Gastrocnemius medialis (tissue), 4 donors: ENCODE measurements at places on chromosomes 12 and 14. TPM values are rescaled to one million over a fixed set of nuclear protein-coding genes. Genes with fewer than 3 reads are reported as not detected.
A peak's percentile ranks its signal among the peaks of the same experiment; 100 is the strongest.

IL23A gene
- not detected for total RNA-seq

SLIRP gene
- total RNA-seq, result 312 TPM

- H3K27me3 ChIP-seq, result no peaks in the 10 kb centered on the region
- no peak overlapping the region for H3K4me3 ChIP-seq
- H3K4me1 ChIP-seq, result no peaks in the 10 kb centered on the region
- no peak overlapping the region for H3K27ac ChIP-seq
- H3K36me3 ChIP-seq, result no peaks in the 10 kb centered on the region
Measured at GRCh38 chr14:30243207-30243606, 315.6 kb upstream of the PRKD1 start.

DNA sequence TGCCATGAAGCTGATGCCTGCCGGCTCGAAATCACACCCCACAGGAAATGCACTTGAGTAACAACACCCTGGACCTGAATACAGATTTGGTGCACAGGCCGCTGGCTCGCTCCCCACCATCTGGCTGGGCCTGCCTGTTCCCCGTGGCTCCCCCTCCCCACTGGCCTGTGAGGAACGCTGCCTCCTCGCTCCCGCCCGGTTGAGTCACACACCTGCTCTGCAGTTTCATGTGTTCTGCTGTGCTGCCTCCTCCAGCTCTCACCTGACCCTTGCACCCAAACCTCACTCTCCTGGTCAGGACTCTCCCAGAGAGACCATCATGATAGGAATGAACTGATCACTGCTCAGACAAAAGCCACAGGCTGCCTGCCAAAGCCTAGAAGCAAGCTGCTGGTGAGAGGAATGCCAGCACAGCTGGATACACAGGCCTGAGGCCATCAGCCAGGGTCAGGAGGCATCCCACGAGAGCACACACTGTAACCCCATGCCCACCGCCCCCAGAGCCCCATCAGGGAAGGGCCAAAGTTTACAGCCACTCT, 3.8 kb upstream of the SIVA1 start:
- H3K27ac ChIP-seq, result peak overlapping the region; percentile 96
- no peak overlapping the region for H3K4me3 ChIP-seq
- DNase-seq, result peak; percentile 76
- no peaks in the 10 kb centered on the region for H3K27me3 ChIP-seq
- peaks cover 32% of the 10 kb centered on the region for H3K4me1 ChIP-seq

GRCh38 chr12:63949902-63950301, 105.4 kb downstream of the SRGAP1 start:
- H3K27ac ChIP-seq, result no peak overlapping the region
- H3K4me1 ChIP-seq, result no peaks in the 10 kb centered on the region
- no peaks in the 10 kb centered on the region for H3K27me3 ChIP-seq
- DNase-seq, result no peak
- no peaks in the 10 kb centered on the region for H3K36me3 ChIP-seq
- H3K4me3 ChIP-seq, result no peak overlapping the region

- no peak overlapping the region for H3K4me3 ChIP-seq
- DNase-seq, result peak; percentile 76
- peak overlapping the region; percentile 14 for H3K27ac ChIP-seq
Measured at GRCh38 chr12:98418357-98419075, 96.9 kb upstream of the TMPO start.

DNA sequence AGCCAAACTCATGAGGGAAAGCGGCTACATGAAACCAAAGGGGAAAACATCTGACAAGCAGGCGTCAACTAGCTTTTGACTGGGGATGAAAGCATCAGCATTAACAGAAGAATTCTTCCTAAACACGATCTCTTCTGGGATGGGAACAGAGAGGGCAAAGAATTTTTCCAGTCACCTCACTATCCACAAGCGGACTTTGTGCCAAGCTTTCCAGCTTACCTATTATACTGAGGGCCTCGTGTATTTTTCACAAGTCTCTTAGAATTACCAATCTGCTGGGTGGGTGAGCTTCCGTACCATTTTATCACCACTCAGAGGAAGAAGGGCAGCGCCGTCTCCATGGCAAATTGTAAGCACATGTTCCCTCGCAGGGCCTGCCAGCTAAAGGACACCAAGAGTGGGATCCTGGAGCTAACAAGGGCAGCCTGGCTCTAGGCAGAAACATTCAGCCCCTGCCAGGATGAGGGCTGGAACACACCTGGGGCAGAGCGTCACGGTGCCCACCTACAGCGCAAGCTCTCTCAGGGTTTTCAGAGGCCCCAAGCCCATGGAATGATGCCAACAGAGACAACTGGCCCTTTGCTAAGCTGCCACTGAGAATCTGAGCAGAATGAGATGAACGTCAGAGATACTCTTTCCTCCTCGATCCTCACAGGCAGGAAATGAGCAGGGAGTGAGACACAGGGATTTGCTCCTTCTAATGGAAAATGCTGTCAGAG, 74.6 kb downstream of the CHGA start:
- DNase-seq, result no peak
- H3K27me3 ChIP-seq, result no peaks in the 10 kb centered on the region
- H3K4me1 ChIP-seq, result no peaks in the 10 kb centered on the region
- H3K4me3 ChIP-seq, result no peak overlapping the region
- no peak overlapping the region for H3K27ac ChIP-seq

DNA sequence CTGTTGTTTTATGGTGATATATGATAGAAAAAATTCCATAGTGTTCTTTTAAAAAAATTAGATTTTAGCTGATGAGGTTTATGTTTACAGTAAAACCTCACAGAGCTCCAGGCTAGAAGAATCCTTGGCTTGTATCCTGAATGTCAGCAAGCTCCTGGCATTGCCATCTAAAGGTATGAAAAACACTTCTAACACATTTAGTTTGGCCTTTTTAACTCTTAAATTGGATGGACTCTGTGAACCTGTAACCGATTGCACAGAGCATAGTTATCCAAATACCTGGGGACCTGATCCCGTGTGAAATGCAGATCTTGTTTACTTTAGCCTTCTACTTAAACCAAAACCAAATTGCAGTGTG, 241.1 kb upstream of the DCN start:
- no peak for DNase-seq
- no peaks in the 10 kb centered on the region for H3K4me1 ChIP-seq
- no peaks in the 10 kb centered on the region for H3K27me3 ChIP-seq
- H3K36me3 ChIP-seq, result no peaks in the 10 kb centered on the region
- H3K27ac ChIP-seq, result no peak overlapping the region
- H3K4me3 ChIP-seq, result no peak overlapping the region

- DNase-seq, result no peak
- no peak overlapping the region for H3K4me3 ChIP-seq
- peaks cover 36% of the 10 kb centered on the region for H3K4me1 ChIP-seq
- no peaks in the 10 kb centered on the region for H3K27me3 ChIP-seq
- peaks cover 68% of the 10 kb centered on the region for H3K36me3 ChIP-seq
Measured at GRCh38 chr12:45408729-45409114, 192.8 kb downstream of the ANO6 start.

DNA sequence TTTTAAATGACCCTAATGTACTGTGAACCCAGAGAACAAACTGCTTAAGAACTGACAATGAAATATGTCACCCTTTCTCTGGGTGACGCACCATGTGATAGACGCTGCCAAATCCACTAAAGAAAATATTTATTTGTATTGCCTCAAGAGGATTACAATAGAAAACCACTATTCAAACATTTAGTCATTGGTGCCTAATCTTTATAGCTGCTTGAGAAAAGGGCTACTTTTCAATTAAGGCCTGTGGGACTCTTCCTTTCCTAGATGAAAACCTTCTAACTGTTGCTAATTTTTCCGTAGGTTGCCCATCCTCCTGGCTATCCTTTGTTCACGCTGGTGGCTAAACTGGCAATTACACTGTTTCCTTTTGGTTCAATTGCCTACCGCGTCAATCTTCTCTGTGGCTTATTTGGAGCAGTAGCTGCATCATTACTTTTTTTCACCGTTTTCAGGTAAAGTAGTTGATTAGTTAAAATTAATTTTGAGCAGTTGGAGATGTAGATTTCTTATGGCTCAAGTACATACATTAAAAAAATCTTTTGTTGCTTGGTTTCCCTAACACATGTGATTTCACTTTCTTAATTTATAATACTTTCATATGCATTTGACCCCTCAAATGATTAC, 6.0 kb downstream of the TMEM260 start:
- H3K4me3 ChIP-seq, result no peak overlapping the region
- H3K36me3 ChIP-seq, result peaks cover 29% of the 10 kb centered on the region
- H3K27ac ChIP-seq, result no peak overlapping the region
